ENCODE measurements at places on chromosomes 12 and 14.
A peak's percentile ranks its signal among the peaks of the same experiment; 100 is the strongest.

GRCh38 chr12:71445071-71445470 is 5.5 kb downstream of the LGR5 start:
- no peak for DNase-seq

- no peak for DNase-seq
Measured at GRCh38 chr12:113506867-113507266, 35.2 kb upstream of the LHX5 start.

DNA sequence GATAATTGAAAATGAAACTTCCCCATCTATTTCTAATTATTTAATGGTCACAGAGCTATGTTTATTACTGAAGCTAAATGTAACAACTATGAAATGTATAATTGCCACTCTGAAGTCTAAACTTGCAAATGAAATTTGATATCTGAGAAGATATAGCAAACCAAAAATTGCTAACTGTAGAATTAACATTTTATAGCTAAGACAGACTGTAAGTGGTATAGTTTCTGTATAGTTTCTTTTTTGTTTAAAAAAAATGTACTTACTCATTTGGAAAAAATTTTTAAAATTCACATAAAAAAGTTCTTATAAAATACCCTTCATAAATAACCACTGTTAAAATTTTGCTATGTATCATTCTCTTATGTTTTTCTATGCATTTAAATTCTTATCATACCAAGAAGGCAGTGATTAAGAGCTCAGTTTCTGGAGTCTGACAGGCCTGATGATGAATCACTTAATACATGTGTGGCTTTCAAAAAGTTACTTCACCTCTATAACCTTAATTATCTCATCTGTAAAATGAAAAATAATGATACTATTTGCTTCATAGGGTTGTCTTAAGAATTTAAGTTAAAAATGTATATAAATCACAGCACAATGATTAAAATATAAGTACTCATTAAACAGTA is 214.7 kb upstream of the GARIN2 start:
- no peak for DNase-seq

- no peak for DNase-seq
Measured at GRCh38 chr12:90909069-90909770, 45.8 kb downstream of the CCER1 start.

DNA sequence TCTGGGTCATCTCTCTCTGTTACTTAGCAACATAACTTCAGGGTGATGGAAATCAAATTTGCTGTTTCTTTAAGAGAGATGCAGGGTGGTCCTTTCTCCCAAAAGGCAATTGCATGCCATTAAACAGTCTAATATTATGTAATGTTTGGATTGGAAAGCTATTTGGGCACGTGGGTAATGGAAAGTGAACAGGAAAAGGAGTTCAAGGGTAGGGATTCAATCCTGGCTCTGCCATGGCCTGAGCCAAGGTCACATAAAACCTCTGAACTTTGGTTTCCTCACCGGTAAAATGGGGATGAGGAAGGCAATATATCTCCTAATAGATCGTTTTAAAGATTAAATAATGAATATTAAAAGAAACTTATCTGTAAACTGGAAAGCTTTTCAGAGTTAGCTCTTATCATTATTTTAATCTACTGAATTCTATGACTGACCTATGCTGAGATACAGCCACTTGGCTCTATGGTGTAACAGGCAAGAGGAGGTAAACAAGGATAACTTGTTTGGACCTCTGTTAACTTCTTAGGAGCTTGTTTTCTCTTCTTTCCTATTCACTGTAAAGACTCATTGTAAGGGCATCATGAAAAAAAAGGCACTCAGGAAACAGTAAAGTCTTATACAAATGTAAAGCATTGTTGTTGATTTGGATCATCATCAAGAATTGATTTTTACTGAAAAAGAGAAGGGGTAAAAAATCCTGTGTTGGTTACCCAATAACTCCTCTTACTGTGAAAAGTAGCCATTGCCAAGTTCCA is 55.7 kb upstream of the OVCH1 start:
- DNase-seq = no peak

- no peak for DNase-seq
Measured at GRCh38 chr14:85822236-85822635, 292.3 kb downstream of the FLRT2 start.

- DNase-seq = no peak
Measured at GRCh38 chr14:24846261-24846660, 203.7 kb downstream of the STXBP6 start.

DNA sequence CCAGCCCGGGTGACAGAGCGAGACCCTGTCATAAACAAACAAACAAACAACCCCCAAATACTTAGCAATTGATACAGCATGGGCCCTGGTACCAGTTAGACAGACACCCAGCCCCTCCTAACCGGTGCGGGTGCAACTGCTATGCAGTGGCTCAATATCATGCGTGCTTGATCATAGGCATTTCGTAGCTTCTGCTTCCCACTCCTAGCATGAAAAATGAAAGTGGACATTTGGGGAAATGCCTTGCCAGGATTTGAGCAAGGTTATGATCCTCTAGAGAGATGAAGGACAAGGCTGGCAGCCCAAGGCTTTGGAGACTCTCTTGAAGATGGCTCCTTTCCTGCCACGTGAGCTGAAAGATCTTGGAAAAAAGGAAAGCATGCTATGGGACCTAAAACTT is 13.7 kb downstream of the FGF6 start:
- no peak for DNase-seq

GRCh38 chr12:67747869-67748742 is 99.6 kb downstream of the DYRK2 start:
- DNase-seq = no peak

DNA sequence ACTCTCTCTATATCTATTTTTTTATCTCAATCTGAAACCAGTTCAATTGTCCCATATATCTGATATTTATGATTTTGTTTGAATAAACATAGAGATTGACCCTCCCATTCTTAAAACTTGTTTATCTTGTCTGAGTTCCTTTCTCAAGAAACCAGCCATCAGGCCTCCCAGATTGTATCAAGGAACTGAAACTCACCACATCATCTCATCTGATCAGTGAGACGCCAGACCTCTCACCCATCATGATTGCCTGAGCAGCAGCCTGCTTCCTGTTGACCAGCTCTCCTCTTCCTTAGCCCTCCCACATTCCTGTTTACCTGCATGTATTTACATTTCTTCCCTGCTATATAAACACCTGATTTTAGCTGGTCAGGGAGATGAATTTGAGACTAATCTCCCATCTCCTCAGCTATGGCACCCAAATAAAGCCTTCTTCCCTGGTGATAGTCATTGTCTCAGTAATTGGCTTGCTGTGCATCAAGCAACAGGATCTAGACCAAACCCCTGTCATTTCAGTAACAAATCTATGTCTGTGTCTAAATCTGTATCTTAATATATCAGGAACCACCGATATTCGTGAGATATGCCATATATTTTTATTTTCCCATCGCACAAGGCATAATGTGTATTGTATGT is 323.6 kb downstream of the TMTC2 start:
- no peak for DNase-seq

DNA sequence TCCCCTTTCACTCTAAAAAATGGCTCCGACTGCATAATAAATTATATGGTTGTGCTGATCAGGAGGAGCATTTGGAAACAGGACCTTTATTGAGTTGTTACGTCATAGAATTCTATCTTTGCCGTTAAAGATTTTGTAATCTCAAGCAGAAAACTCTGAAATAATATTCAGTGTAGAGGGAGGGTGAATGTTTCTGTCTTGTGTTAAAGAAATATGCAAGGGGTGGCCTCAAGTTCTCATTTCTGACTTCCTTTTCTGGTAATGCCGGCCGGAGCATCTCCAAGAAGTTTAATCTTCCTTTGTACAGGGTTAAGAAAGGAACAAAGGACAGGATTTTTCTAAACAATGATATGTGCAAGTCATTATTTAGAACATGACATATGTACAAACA is 165.1 kb downstream of the SLC38A4 start:
- DNase-seq = no peak

DNA sequence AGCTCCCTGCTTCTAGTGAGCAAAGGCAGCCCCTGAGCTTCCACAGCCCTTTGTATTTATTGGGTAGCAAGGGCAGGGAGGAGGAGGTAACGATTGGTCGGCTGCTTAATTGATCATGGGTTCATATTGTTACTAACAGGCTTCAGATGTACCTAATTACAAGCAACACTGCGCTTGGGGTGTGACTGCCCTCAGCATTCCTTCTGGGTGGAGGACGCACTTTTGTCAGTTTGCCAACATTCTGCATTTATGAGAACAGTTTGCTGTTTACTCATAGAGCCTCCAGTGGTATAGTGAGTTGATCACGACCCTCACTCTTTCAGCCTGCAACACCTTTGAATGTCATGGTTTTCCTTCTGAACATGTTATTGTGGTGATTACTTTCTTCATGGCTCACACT is 9.6 kb downstream of the TSHR start:
- no peak for DNase-seq

- DNase-seq = no peak
Measured at GRCh38 chr12:7637615-7638014, 28.1 kb downstream of the APOBEC1 start.

- DNase-seq = peak; percentile 4
Measured at GRCh38 chr14:19974844-19975243, 547 bp upstream of the OR4K15 start.

DNA sequence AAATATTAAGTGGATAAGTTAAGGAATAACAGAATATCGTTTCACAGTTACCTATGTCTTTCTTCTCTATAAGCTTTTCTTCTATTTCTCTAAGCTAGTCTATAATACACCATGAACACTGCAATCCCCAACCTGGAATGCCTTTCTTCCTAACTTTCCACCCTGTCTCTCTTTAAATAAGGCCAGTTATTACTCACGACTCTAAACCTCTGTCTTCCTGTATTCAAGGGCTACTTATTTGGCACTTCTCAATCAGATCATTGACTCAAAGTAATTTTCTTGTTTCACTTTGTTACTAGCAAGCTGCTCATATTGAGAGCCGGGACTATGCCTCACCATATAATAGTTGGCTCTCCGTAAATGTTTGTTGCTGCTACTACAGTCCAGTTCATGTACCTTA is 13.5 kb downstream of the FERMT2 start:
- no peak for DNase-seq

DNA sequence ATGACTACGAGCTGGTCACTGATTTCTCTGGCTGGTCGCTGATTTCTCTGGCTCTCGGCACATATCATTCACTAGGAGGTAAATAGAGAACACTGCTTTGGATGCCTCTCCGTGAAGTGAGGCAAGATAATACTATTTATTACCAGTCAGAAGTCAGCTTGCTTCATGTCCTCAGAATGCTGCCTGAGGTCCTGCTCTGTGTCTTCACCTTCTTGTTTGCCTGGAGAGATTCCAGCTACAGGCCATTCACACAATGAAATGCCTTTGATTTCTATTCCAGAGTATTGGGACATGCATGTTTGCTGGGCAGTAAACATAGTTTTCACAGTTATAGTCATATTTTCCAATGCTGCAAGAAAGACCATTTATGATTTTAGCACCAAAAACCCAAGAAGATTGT is 106.7 kb downstream of the AEBP2 start:
- DNase-seq = no peak

- DNase-seq = no peak
Measured at GRCh38 chr14:24876996-24877395, 173.0 kb downstream of the STXBP6 start.
